Fibroblast of mammary gland (primary cell): ENCODE measurements at places on chromosomes 5 and 9.
A peak's percentile ranks its signal among the peaks of the same experiment; 100 is the strongest.

GRCh38 chr5:112870966-112871365 is 9.9 kb downstream of the SRP19 start:
- no peak for DNase-seq

DNA sequence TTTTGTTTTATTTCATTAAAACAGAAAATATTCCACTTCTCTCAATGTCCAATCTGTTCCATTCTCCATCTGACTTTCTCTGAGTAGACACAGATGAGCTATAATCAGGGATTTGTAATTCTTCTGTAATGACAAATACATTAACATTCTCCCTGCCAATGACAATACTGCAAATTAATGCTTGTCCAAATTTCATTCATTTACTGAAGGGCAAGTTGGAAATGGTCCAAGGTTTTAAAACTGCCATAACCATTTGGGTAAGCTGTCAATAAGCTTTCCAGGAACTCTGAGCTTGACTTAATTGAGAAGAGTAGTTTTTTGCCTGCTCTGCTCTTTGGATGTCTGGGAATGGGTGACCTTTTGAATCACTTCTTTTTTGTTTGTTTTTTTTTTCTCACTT is 253.5 kb downstream of the DMRTA1 start:
- no peak for DNase-seq

- peak; percentile 25 for DNase-seq
Observed at GRCh38 chr9:120893611-120894307, 16.8 kb upstream of the PHF19 start.

DNA sequence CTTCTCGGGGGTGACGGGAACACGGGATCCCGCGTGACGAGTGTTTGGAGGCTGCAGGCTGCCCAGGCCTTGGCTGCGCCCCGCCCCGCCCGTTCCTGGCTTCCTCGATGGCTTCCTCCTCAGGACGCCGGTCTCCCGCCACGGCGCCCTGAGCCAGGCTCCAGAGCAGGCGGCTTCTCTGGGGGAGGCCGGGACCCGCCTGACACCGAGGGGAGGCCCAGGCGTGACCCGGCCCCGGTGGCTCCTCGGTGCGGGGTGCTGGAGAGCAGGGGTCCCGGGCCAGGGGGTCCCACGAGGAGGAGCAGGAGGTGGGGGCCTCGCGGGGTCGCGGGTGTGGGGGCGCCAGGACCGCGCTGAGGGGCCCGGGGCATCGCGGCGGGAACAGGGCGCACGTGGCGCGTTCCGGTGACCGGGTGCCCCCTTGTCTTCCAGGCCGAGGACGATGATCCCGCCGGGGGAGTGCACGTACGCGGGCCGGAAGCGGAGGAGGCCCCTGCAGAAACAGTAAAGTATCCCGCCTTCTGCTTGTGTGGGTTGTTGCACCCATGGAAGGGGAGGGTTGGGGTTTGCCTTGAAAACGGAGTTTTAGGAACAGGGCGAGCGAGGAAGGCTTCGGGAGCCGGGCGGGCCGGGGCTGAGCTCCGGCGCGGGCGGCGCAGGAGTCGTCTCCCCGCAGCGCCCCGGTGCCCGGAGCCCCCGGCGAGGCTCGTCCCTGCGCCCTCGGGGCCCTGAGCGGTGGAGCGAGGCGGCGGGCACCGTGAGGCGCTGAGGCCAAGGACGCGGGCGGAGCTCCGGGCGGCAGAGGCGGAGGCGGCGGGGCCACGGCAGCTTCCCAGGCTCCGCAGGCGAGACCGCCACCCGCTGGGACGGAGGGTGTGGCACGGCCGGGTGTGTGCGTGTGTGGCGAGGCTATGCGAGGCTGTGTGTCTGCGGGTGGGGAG is 22.2 kb downstream of the AHRR start:
- peak; percentile 46 for DNase-seq

DNA sequence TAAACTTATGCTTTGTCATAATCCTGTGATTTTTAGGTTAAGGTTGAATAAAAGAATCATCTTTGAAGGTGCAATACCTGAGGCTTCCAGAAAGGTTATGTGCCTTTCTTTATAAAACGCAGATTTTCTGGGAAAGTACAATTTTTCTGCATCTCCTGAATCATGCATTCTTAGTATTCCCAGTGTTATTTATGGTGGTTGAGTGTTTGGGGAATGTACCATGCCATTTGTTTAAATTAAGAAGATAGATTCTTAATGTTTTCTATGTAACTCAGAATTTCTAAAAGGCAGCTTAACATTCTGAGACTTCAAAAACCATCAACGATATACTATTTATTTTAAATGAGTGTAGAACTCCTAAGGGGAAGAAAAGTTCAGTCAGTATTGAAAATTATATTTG is 108.1 kb upstream of the FBN2 start:
- DNase-seq, result no peak

DNA sequence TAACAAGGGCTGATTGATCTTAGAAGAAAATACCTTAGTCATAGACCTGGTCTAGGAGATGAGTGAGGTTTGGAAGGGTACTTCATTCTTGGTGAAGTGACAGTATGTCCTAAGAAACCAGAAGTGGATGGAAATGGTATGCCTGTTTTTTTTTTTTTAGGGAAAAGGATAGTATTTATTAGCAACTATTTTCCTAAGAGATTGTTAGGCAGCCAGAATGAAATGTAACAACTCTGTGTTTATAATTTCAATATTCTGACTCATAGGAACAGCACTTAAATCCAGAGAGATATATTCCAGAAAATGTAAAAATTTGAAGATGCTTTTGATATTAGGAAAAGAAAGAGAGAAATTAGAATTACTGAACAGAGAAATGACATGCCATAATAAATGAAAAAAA is 21.2 kb upstream of the ARL14EPL start:
- no peak for DNase-seq

- no peak for DNase-seq
Observed at GRCh38 chr9:75504721-75505120, 385.8 kb upstream of the PCSK5 start.

DNA sequence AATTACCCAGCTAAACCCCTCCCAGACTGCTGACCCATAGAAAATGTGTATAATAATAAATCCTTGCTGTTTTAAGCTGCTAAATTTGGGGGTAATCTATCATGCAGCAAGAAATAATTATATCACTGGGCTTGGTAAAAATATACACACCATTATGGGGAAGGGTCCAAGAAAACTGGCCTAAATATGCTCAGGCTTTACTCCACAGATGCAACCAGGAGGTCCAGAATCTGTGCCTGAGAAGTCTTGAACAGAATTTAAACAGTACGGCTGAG is 102.5 kb upstream of the SLC44A1 start:
- no peak for DNase-seq

DNA sequence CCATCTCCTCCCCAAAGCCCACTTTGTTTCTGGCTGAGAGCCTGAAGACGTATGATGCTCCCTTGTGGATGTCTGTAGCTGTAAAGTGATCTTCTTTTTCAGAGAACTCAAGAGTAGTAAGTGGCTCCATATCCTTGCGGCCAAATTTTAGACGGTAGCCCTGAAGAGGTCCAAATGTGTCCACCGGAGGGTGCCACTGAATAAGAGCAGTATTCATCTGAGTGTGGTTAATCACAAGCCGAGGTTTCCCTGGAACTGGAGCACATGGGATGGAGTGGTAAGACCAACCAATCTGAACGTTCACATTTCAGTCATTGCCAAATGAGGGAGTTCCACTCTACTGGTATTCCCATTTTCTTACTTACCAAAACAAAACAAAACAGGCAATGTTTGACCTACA is 686.5 kb upstream of the DMAC1 start:
- peak; percentile 71 for DNase-seq

- peak; percentile 50 for DNase-seq
Observed at GRCh38 chr9:76415731-76416130, 21.5 kb upstream of the RFK start.

DNA sequence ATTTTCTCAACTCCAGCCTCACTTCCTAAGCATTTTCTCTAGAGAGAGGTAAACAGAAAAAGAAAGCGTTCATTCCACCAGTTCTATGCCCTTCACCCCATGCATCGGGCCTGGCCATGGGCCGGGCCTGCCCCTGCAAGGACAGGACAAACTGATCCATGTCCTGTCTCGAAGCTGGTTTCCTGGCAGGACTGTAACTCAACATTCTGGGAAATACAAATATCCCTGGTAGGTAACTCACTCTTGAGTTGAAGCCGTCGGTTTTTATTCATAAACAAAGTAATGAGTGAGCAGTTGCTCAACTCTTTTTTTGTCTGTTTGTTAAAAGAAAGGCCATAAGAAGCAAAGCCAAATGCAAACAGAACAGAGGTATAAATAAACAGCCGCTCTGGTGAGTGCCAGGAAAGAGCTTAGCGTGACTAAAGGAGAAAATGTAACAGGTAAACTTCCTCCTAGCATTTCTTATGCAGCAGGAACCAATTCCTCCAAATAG is 64.4 kb upstream of the DNAH5 start:
- no peak for DNase-seq

GRCh38 chr9:127447416-127448111 is 3.6 kb downstream of the RPL12 start:
- no peak for DNase-seq

DNA sequence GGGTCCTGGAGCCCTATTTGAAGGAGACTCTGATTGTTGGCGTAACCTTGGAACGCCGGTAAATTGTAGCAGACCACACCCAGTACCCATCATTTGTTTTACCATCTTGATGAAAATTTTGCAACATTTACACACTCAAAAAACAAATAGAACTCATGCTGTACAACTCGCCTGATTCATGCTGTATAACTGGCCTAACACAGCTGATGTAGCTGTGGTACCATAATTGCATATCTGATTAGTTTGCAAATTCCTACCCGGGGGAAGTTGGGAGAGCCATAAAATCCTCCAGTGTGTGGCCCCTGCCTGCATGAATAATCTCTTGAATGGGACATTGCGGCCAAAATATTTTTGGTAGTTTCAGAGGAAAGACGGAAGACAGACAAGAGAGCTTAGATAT is 9.7 kb downstream of the NIPAL4 start:
- no peak for DNase-seq

DNA sequence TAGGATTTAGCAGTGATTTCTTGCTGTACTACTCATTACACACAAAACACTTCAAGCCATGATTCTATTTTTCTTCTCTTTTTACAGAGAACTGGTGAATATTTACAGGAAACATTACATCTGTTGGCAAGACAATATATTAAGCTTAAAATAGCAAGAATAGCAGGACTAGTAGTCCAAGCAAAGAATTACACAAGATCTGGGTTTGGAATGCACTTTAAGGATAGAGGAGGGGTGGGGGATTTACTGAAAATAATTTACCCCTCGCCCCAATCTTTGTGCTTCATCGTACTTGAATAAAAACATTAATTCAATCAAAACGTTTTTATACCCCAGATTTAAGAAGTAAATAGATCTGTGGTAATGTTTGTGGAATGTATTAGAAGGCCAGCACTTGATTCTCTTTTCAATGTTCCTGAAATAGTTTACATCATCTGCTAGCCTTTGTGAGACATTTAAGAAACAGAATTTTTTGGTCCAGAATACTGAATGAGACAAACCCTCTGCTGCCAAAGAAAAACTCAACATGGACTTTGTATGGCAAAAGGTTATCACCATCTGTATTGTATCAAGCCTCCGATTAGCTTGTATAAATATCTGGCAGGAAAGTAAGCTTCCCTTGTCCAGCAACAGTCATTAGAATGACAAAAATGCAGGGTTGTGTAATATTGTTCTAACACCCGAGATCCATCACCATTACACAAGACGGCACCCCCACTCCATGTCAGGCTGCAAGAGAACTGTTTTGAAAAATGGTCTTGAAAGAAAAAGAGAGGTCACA is 23.8 kb downstream of the SVEP1 start:
- DNase-seq, result peak; percentile 90

- peak; percentile 53 for DNase-seq
Observed at GRCh38 chr5:165497707-165498106, 1992.3 kb downstream of the MAT2B start.

GRCh38 chr5:145237843-145238242 is 597.3 kb downstream of the PRELID2 start:
- DNase-seq, result peak; percentile 55

DNA sequence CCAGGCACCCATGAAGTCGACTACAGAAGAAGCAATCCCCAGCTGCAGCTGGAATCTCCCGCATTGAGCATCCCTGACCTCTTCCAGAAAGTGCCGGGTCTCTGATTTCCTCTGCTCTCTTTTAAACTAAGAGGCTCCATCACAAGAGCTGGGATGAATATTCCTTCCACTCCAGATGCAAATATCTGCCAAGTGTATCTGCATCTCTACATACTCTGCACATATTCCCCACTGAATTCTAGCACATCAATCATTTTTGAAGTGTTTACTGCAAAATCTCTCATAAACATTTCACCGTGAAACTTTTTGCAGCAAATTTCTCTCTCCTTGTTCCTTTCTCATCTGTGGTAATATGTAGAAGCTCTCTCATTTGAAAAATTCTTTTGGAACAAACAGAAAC is 161.5 kb downstream of the GABRB2 start:
- DNase-seq, result no peak

DNA sequence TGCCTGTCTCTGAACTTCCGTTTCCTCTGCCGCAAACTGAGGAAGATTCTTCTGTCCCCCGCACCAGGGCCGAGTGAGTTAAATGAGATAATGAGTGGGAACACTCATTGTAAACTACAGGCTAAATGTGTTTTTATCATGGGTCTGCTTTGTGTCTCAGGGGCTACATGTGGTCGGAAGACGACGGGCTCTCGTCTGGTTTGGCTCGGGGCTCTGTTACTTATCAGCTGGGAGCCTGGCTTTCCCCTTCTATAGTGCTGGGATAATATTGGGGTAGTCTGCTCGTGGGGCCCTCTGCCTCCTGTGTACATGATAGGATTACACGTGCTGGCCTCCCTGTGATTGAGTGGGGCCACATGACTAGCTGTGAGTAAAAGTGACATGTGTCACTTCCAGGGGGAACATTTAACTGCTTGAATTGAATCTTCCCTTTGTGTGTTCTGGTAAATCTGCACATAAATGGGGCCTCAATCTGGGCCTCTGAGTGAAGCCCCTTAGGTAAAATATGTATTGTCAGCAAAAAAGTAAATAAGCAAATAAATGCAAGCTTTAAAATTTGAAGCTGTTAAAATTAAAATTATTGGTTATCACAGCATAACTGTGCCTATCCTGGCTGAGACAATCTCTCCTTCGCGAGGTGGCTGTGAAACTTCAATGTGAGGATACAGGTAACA is 86.9 kb upstream of the SH3PXD2B start:
- DNase-seq, result no peak

- DNase-seq, result no peak
Observed at GRCh38 chr9:124351672-124352468, 63.4 kb downstream of the PSMB7 start.

DNA sequence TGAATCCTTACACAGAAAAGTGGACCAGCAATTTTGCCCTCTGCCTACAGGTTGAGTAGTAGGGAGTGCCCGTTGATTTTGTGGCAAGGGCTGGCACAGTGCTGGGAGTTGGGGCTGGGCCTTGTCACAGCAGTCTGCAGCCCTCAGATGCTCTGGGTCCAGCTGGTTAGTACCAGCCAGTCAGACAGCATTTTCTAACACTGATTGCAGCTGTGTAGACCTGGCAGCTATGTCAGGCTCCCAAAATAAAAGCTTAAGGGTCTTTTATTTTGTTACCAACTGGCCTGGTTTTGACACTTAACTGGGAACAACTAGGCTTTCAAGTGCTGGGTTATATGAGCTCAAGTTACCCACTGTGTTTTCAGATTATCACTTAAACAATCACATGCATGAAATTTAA is 57.7 kb downstream of the MAT2B start:
- no peak for DNase-seq

- peak; percentile 72 for DNase-seq
Observed at GRCh38 chr5:168822745-168823281, 243.6 kb upstream of the PANK3 start.
